ENCODE measurements at places on chromosomes 3 and 15.

GRCh38 chr15:79163395-79163794 is 72.8 kb upstream of the RASGRF1 start:
- no peak for DNase-seq

DNA sequence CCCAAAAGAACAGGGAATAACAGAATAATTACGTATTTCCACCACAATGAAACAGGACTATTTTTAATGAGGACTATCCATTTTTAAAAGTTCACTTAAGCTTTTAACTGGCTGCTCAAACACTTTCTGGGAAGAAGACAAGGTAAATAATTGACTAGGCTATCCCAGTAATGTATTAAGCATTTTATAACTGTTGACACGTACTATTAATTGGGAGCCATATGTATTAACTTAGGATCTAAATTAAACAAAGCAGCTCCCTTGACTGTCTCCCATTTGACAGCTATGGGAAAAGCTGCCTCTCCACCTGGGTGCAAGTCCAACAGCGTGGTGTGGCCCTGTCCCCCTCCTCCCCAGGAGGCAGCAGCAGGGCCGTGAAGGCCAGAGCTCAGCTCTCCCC is 36.1 kb downstream of the MYO5C start:
- no peak for DNase-seq

GRCh38 chr15:68785541-68785940 is 35.2 kb downstream of the ANP32A start:
- DNase-seq: no peak

GRCh38 chr15:23787346-23788105 is 100.4 kb upstream of the NDN start:
- no peak for DNase-seq

- no peak for DNase-seq
Measured at GRCh38 chr3:180680097-180680430, 775 bp upstream of the CCDC39 start.

- DNase-seq: no peak
Measured at GRCh38 chr3:151467069-151467468, 6.2 kb upstream of the IGSF10 start.

DNA sequence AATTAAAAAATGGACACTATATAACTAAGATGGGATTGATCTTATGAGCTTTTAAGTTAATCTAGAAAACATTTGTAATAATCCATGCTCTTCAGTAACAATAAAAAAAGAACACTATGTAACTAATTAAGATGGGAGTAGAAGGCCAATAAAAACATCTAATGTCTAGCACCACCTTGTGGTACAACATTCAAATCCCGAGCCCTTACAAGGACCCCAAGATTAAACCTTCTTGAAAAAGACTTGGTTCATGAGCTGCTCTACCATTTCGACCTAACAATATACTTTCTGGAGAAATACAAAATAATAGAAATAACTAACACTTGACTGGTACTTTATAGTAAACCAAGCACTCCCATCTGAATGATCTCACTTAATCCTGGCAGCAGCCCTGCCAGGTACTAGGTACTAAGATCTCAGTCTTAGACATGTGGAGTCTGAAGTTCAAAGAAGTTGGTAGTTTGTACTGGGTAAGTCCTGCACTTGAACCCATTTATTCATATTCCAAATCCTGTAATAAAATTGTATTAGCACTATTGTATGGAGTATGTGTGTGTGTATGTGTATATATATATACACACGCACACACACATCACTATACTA is 21.8 kb downstream of the METTL6 start:
- DNase-seq: no peak

GRCh38 chr3:177338697-177339219 is 141.5 kb upstream of the TBL1XR1 start:
- no peak for DNase-seq

GRCh38 chr3:21791356-21791755 is 40.3 kb upstream of the ZNF385D start:
- DNase-seq: no peak

GRCh38 chr15:80275961-80276360 is 23.9 kb upstream of the CTXND1 start:
- no peak for DNase-seq

- DNase-seq: no peak
Measured at GRCh38 chr3:169528289-169528688, 135.2 kb downstream of the MECOM start.

GRCh38 chr3:156751461-156752025 is 74.6 kb upstream of the LEKR1 start:
- no peak for DNase-seq

DNA sequence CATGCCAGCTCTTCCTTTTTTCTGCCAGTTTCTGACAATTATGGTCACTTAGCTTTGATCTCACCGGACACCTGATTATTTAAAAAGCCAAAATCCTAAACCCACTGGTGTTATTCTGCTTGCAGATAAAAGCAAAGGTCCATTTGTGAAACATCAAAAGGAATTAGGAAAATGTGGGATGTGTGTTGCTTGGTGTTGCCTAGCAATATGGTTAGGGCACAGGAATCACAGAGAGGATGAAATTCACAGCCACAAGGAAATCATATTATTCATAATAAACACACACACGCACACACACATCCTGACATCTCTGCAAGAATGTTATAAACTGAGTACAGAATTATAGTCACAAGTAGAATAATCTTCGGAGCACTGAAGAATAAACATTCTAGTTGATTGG is 89.3 kb upstream of the BHLHE40 start:
- no peak for DNase-seq

DNA sequence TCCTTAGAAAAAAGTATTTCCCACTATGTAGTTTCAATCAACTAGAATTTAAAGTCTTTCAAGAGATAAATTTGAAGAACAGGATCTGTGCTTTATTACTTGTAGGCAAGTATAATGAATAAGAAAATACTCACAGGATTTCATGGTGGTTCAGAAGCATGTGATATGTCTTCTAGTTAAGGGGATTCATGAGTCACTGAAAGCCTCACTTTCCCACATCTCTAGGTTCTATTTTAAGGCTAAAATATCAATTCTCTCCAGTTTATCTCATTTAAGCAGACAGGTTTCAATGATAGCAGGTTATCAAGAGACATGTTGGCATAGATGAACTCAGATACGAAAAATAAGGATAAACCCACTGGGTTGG is 437.8 kb upstream of the BCHE start:
- no peak for DNase-seq

DNA sequence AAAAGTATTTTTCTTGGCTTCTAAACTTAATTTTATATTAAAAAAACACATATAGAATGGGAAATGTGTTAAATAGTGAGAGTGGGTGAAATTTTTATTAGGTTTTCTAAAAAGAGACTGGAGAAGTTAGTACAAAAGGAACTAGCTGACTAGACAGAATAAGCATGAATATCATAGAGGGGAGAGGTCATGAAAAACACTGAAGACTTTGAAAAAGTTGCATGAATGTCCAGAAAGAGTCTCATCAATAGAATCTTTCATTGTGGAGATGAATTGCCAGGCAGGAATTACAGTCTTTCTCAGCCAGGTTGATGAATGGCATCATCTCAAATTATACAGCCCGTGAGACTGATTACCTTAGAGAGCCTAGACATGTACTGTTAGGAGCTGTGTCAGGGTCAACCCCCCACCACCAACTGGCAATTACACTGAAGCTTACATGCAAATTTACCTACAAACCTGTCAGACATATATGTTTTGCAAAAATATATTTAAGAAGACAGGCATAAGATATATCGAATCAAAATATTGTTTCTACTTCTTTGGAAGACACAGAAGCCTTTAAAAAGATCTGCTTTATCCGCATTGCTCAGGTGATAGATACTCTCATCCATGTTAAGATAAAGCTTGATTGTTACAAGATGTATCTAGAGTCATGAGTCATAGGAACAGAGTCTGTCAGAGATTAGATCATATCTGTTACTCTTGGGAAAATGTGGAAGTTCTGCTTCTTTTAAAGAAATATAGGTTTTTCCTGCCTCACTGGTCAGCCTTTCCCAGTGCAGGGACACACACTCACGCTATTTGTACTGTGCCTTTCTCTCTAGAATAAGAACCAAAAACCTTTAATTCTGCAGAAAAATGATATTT is 34.8 kb upstream of the PFN2 start:
- DNase-seq: no peak

DNA sequence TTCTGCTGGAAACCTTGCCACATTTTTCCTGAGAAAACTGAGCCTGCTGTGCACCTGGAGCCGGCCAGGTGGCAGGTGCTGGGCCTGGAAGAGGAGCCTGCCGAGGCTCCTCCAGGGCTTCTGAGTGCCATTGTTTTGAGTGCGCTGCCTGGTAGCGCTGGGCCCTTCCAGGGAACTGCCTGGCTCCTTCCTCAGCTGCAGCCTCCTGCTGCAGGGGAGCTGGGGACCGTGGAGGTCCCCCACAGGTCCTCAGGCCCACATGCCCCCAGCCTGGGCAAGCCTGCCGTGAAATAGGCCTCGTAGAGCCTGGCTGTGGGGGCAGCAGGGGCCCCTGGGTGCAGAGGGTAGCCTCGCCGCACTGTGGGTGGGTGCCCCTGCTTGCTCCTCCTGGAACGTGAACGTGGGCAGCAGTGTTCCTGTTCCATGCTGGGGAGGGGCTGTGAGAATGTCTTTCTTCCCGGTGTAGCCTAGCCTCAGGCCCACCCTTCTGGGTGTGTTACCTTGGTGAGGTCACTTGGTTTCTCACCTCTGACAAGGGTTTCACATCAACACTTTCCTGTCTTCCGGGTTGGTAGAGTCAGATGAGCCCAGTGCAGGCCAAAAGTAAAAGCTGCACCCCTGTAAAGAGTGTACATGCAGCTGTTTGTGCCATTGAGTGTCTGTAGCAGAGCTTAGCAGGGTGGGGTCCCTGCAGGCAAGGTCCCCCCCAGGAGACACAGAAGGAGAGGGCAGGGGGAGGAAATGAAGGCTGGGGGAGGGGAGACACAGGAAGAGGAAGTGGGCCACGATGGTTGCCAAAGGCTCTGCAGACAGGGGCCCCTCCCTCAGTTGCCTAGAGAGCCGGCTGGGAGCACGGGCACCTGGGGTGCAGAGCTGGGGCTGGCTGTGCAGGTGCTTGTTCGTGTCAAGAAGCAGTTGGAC is 34.5 kb downstream of the KLF13 start:
- DNase-seq: no peak

All from cortex of kidney (tissue), 1 donor.